ENCODE measurements at places on chromosomes 2 and 18. TPM values are rescaled to one million over a fixed set of nuclear protein-coding genes. Genes with fewer than 3 reads are reported as not detected.
A peak's percentile ranks its signal among the peaks of the same experiment; 100 is the strongest.

DNA sequence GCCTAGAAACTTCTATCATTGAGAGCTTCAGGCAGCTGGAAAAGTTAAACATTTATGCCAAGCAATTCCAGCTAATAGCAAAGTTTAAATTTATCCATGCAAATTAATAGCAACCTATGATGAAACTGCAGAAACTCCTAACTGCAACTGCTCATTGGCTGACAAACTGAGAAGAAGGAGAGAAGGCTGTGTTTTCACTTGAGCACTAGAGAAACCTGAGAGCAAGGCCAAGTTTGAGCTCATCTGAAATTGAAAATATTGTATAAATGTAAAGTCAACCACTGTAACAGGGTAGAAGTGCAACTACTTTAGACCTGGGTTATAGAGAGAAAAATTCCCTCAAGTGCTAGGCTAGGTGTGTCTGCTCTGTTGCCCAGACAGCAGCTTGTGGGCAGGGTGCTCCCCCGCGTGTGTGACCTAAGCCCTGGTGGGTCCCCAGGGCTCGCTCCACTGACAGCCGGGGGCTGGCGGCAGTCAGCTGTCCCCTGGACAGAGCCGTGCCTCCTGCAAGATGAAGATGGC lies 50.2 kb downstream of the CABYR start:
- no peak for DNase-seq

Gene PLEK
- 2.6 TPM for total RNA-seq

DNA sequence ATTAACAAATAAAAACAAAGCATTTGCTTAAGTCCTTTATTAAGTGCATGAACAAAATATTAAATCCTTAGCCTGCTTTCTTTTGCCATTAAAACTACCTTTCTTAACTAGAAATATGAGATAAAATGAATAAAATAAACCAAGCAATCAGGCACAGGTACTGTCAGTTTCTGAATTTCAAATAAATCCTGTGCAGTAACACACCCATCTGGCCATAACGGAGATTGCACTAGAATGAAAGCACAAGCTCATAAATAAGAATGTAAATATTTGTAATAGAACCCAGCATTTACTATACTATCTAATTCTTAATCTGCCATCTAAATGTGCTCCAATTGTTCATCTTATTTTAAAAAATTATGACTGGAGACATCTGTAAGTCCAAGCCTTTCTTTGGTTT lies 31.9 kb downstream of the PRKRA start:
- no peak for DNase-seq

Gene REG3G
- total RNA-seq = 0.28 TPM

Gene RIT2
- not detected for total RNA-seq

DNA sequence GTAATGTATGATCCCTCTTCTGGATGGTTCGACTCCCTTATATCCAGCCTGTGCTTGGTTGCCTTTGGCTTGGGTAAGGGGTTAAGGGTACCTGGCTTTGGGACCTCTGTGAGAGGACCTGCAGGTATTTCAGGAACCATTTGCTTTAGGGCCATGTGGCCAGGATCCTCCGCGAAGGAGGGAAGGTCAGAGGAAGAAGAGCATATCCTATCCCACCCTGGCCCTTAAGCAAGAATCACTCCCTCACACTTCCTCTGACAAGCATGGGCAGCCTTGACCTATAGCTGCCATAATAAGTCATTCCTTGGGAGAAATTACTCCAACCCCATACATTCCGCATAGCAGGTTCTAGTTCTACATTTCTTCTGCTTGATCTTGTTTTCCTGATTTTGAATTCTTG lies 59.1 kb upstream of the TXNDC2 start:
- no peak for DNase-seq

- DNase-seq = no peak
These were observed 111.7 kb upstream of the RIOK3 start for GRCh38 chr18:23341383-23341782.

GRCh38 chr2:148993351-148993750 lies 45.1 kb upstream of the LYPD6B start:
- no peak for DNase-seq

Gene KATNAL2
- total RNA-seq = 0.61 TPM

DNA sequence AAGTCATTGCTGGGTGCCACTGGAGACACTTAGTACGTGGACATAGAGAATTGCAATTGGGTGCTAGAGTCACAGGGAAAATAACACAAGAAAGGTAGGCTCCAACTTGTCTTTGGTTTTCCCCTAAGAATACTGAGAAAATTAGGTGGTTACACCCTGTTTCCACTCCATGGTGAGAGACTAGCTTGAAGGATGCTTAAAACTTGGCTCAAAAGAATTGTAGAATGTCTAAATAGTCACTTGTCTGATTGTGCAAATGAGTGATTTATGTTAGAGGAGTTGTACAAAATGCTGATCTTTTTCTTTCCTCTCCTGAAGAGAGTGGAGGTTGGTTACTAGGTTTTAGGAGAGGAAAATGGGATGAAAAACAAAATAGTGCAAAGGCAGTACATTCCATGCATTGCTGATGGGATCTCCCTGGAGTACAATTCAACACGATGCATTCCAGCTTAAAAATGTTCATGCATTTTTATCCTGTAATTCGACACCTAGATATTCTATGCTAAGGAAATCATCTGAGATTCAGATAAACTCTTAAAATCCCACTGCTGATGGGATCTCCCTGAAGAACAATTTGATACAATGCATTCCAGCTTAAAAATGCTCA lies 2.2 kb upstream of the SERPINB12 start:
- no peak for DNase-seq

Gene PLB1
- total RNA-seq = not detected

GRCh38 chr2:133173224-133173623 lies 395.0 kb downstream of the NCKAP5 start:
- no peak for DNase-seq

Gene ZC3H6
- total RNA-seq = 1.3 TPM

DNA sequence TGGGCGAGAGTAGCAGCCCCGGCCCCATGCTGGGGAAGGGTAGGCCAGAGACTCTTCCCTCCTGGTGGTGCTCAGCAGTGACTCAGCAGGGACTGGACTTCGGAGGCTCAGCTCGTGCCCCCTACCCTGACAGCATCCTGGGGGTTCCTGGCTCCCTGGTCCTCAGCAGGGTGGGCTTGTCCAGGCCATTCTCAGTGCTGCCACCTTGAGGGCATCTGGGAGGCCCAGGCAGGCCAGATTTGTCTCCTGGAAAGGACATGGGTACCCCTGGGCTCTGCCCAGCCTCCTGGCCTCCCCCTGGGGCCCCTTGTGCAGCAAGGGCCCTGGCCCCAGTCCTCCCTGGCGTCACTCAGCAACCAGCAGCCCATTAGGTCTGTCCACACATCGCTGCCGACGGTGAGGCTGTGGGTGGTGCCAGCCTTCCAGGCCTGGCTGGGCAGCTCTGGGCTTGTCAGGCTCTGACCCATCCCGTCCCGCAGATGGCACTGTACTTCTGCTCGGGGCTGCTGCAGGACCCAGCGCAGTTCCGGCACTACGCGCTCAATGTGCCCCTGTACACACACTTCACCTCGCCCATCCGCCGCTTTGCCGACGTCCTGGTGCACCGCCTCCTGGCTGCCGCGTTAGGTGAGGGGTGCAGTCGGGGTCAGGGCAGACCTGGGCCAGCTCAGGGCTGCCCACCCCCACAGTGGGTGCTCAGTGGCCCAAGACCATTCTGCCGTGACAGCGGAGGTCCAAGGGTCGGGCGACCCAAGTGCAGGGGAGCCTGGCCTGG lies 45.0 kb upstream of the ALPP start:
- peak; percentile 4 for DNase-seq

DNA sequence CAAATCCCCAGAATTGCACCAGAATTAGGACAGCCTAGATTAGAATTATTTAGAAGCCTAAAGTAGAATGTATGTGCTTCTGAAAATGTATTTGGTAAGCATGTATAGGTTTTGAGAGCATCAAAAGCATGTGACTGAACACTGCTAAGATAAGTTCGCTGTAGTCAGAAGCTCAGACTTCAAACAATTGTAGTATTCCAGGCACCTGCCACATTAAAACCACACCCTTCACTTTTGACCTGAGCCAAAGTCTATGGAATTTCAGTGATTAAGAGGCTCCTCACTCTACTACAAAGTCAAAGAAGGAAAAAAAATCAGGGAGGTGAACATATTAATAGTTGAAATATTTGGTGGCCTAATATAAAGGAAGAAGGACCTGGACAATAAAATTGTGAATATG lies 8.2 kb downstream of the KCNJ3 start:
- no peak for DNase-seq

Gene PHLPP1
- total RNA-seq = 4.0 TPM

Gene KIF1A
- 4.5 TPM for total RNA-seq
